ENCODE measurements at places on chromosomes 7 and 10. TPM values are rescaled to one million over a fixed set of nuclear protein-coding genes. Genes with fewer than 3 reads are reported as not detected.

ERVW-1 gene
- total RNA-seq, result 0.20 TPM

ANXA8 gene
- total RNA-seq, result 4.6 TPM

CFAP43 gene
- 1.6 TPM for total RNA-seq

PDE6C gene
- not detected for total RNA-seq

TWIST1 gene
- 39.9 TPM for total RNA-seq

AZGP1 gene
- 39.4 TPM for total RNA-seq

A1CF gene
- total RNA-seq, result not detected

MYOZ1 gene
- 122 TPM for total RNA-seq

DNA sequence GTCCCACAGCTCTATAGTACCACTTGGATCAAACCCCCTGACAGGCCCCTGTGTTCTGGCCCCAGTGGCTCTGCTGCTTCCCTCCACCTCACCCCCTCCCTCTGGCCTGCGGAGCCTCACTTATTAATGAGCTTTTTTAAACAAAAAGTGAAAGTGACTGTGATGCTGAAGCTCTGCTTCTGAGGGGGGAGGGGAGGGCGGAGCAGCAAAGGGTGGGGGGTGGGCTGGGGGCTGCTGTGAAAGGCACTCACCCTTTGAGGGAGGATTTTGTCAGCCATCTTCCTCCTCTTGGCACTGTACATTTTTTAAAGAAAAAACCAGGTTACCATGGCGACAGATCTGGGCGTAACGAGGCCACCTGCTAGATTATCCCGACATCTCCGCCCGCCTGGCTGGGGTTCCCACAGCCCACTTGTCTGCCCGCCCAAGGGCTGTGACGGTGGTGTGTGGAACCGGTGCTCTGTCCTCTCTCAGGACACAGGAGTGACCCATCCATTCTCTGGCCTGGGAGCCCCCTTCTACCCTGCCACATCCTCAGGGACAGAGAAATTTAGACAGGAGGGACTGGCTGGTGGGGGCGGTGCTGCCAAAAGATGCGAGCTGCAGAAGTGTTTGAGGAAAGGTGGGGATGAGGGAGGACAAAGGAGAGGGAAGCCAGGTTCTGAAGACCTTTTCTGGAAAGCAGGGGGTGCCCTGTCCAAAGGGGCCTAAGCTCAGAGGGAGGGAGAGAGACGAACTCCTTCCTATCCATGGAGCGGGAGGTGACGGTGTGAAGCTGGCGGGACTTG is 4.9 kb downstream of the SMARCD3 start:
- no peak for DNase-seq

DNA sequence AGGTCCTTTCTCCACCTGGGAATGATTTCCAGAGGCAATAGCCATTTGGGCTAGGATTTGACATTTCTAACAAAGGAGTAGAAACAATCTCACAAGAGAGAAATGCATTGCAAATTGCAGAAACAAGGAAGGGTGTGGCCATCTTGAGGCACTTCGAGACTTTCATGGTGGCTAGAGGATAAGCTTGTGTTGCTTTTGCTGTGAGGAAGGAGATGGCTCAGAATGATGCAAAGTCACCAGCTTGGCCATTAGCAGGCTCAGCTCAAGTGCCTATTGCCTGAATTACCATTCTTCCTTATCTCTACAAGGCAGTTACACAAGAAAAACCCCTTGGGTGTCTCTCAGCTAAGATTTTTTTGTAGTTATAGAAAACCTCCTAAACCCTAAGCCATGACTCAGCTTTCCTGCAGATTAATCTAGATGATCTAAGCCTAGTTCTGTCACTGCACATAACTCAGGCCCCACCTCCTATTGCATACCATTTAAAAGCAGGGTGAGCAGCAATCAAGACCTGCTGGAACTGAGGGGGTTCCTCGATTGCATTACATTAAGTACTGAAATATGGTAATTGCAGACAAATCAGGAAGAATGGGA is 683.1 kb downstream of the NRG3 start:
- no peak for DNase-seq

DNA sequence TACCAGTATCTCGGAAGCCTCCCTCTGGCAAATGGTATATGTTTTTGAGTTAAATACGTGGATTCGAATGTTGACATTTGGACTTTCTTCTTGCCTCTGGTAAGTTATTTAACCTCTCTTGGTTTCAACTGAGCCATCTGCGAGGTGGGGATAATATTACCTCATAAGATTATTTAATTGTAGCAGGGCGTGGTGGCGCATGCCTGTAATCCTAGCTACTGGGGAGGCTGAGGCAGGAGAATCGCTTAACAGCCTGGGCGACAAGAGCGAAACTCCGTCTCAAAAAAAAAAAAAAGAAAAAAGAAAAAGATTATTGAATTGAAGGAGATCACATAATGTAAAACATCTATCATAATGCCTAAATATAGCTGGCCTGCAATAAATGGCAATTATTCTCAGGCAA is 396 bp upstream of the TAF5 start:
- DNase-seq, result no peak

DNA sequence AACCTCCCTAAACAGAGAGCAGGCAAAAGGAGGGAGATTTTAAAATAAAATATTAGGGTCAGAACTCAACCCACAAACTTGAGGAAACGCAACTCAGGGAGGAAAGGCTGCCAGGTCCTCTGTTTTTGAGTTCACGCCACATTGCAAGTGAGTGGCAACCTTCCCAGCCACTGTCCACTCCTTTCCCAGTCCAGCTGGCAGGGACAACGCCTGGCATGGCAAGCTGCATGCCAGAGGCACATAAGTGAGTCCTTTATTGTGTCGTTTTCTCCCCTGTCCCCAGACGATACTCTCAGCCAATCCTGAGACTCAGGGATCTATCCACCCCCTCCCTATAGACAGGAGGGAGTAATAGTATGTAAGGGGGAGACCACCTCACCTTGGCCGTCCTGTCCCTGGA is 22.4 kb downstream of the FBXW4 start:
- no peak for DNase-seq

- no peak for DNase-seq
Measured at GRCh38 chr10:132595854-132596253, 58.3 kb downstream of the INPP5A start.

- no peak for DNase-seq
Measured at GRCh38 chr10:17062009-17062408, 67.6 kb downstream of the CUBN start.

- DNase-seq, result no peak
Measured at GRCh38 chr7:5001911-5002310, 42.9 kb upstream of the MMD2 start.

GRCh38 chr10:59135275-59135674 is 41.2 kb upstream of the PHYHIPL start:
- no peak for DNase-seq

GRCh38 chr7:187227-187927 is 5.0 kb upstream of the FAM20C start:
- DNase-seq, result no peak

DNA sequence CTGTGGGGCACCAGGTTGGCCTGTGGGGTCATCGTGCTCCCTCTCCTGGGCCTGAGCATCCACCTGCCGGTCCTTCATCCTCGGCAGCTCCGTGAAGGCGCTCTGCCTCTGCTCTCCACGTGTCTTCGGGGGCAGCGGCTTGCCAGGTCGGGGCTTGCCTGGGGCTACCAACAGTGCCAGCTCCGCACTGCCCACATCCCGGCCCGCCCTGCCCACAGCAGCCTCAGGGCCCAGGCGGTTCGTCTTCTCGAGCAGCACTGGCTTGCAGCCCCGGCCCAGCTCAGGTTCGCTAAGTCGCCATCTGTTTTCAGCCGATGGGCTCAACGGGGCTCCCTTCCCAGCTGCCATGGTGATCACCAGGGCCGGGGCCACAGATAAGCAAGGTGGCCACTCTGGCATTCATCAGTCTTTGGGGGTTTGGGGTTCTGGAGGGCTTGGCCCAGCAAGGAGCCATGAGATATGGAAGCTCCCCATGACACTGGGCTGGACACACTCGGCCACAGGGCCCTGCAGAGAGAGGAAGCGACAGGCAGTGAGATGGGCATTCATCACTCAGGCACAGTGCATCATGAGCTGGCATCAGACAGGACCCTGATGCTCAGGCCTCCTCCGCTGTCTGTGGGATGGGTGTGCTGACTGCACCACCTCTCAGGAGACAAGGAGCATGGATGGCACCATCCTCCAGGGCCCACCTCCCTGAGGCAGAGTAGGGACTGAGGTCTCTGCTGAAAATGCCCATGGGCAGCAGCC is 15.5 kb downstream of the ZNF488 start:
- DNase-seq, result no peak

DNA sequence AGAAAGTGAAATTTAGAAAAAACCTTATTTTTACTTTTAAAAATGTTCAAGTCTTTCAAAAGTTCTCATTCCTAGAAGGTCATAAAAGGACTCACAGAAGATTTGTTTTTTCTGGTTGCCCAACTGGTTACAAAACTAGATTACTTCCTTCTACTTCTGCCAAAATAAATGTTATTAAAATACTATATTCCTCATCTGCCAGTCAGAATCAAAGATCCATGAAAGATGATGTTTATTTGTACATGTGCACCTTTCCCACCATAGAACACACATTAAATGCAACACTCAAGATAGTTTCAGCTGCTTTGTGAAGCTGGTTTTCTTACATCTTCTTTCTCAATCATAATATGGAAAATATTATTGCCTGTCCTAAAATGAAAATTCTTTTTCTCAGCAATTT is 465.4 kb downstream of the ETV1 start:
- no peak for DNase-seq

DNA sequence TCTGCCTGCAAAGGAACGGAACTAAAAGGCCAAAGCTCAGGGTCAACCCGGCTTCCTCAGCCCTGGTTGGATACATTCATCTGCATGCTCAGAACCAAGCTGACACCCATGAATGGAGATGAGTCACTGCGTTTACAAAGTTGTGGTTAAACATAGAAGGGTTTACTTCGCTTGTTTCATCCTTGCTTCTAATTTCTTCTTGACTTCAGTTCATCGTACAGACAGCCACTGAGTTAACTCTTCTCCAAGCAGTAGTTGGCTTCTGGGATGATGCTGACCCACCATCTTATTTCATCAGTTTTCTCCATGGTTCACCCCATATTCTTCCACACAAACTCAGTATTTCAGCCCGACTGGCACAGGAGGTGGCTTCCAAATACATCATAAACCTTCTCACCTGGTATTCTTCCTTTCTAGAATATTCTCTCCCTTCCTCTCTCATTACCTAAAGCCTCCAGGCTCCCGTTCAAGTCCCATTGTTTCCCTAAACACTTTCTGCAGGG is 166.3 kb upstream of the RNF32 start:
- no peak for DNase-seq

DNA sequence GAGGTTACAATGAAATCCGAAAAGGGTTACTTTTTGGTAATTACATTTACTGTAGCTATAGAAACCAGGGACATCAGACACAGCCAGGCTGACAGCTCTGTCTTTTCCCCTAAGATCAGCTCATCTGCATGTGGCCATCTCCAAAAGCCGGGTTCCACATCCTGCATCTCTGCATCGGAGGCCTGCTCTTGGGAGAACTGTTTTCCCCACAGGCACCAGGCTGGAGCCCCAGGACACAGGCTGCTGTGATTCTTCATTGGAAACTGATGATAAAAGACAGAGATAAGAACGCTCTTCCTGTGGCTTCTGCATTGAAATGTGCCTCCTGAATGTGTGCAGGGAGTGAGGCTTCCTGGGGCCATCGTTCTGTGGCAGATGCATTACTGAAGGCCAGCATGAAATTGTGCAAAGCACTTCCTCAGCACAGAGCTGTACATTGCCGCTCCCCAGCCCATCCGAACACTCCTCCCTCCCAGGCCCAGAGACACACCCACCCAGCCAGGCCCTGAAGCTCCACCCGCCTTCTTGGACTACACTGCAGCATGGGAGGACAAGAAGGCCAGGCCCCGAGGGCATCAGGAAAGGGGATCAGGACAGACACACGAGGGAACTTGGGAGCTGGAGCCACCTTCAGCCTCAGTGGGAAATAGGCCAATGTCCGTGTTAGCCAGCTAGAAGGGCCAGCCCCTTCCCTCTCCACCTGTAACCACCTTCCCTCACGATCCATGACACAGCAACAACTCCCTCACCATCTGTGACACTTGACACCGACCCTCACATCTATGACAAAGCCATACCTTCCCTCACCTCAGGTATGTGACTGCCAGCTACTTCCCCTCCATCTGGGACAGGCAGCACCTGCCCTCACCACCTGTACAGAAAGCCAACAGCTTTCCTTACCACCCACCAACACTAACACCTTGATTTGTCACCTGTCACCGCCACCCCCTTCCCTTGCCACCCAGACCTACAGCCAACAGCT is 113.2 kb downstream of the GRID1 start:
- DNase-seq, result no peak

- DNase-seq, result no peak
Measured at GRCh38 chr10:10510179-10510578, 507.5 kb upstream of the CELF2 start.

- no peak for DNase-seq
Measured at GRCh38 chr7:90298145-90299038, 22.7 kb downstream of the FAM237B start.

DNA sequence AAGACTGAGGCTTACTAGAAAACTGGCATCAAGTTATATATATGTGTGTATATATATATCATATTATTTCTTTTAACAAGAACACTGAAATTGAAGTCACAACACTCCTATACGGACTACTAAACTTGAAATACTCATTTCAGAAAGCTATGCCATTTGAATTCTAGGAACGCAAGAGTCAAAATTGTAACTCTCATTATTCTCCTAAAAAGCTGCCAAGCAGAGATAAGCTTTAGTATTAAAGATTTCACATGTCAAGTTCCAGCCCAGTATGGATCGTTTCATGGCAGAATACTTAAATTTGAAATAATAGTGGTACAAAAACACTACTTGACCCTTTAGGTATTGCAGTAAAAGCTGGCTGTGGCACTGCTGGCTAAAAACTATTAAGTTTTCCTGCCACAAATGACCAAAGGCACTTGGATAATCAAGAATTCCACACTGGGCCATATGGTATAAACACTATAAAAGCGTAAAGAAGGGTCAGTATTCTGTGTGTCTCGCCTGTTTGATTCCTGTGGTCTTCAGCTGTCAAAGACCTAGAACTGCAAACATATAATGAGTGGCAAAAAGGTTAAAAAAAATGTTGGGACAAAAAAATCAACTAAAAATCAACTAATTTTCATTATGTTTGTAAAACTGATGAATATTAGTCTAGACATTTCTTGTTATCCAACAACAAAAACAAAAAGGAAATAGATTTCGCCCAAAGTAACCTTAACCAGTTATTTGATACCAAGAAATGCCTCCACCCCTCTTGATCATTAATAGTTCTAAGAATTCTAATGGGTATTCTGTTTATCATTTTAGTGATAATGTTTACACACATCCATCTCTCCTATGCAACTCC is 2.4 kb downstream of the CCDC71L start:
- no peak for DNase-seq

- no peak for DNase-seq
Measured at GRCh38 chr7:155939350-155939749, 127.1 kb upstream of the SHH start.

- DNase-seq, result no peak
Measured at GRCh38 chr10:81414038-81414437, 461.0 kb upstream of the NRG3 start.
